ENCODE measurements at places on chromosomes 7 and 10.
A peak's percentile ranks its signal among the peaks of the same experiment; 100 is the strongest.

DNA sequence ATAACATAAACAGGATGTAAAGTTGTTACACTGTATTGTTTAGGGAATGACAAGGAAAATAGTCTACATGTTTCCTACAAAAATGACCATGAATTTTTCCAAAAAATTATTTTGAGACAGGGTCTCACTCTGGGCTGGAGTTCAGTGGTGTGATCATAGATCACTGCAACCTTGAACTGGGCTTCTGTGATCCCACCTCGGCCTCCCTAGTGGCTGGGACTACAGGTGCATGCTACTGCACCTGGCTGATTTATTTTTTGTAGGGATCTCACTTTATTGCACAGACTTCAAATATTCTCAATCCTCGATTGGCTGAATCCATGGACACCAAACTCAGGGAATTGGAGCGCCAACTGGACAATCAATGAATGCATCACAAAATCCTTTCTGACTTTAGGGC, 6.6 kb downstream of the CHCHD2 start:
- DNase-seq: no peak

DNA sequence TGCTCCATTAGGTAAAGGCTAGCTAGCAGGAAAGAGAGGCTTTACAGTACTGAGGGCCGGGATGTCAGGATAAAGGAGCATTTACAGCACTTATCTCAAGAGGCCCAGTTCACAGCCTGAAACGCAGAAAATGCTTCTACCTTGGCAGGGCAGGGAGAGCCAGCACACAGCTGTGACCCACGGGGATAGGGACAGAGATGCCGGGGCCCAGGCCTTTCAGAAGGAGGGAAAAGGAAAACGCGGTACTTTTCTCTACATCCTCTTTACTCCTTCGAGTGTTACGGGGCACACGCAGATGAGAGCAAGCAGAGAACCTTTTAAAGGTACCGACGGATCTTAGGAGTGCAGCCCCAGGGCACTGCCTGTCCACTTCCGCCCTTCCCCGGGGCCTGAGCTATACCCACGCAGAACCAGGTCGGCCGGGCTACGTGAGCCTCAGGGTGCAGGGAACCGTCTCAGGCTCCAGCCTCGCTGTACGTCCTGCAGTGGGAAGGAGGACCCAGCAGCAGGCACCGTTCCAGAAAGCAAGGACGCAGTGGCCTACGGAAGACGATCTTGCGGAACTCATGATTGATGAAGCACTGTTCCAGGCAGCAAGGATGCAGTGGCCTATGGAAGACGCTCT, 232.3 kb downstream of the ELFN1 start:
- DNase-seq: no peak

GRCh38 chr7:30134611-30135300, at the start of gene MTURN:
Gene MTURN (plus strand): TSS chr7:30134986. CDS start chr7:30135137, 151 bp downstream.
- peak; percentile 69 for DNase-seq

- no peak for DNase-seq
These were observed 27.7 kb downstream of the CUBN start for GRCh38 chr10:17101910-17102266.

- DNase-seq: no peak
These were observed 29.8 kb downstream of the HSPA12A start for GRCh38 chr10:116712519-116712918.

GRCh38 chr7:23016345-23017253, 2.7 kb upstream of the HYCC1 start:
- DNase-seq: no peak

- DNase-seq: no peak
These were observed 16.6 kb downstream of the BAG3 start for GRCh38 chr10:119667562-119668328.

- no peak for DNase-seq
These were observed 15.2 kb downstream of the SRI start for GRCh38 chr7:88204525-88205110.

GRCh38 chr7:31370609-31371008, 30.1 kb upstream of the NEUROD6 start:
- DNase-seq: no peak

GRCh38 chr7:157905651-157906461, 569.1 kb downstream of the DNAJB6 start:
- DNase-seq: no peak

GRCh38 chr7:100087055-100087750, 1.6 kb upstream of the COPS6 start:
- no peak for DNase-seq

GRCh38 chr7:39811161-39811614, 138.9 kb upstream of the CDK13 start:
- no peak for DNase-seq

GRCh38 chr10:34764472-34764946, 50.6 kb downstream of the PARD3 start:
- no peak for DNase-seq

DNA sequence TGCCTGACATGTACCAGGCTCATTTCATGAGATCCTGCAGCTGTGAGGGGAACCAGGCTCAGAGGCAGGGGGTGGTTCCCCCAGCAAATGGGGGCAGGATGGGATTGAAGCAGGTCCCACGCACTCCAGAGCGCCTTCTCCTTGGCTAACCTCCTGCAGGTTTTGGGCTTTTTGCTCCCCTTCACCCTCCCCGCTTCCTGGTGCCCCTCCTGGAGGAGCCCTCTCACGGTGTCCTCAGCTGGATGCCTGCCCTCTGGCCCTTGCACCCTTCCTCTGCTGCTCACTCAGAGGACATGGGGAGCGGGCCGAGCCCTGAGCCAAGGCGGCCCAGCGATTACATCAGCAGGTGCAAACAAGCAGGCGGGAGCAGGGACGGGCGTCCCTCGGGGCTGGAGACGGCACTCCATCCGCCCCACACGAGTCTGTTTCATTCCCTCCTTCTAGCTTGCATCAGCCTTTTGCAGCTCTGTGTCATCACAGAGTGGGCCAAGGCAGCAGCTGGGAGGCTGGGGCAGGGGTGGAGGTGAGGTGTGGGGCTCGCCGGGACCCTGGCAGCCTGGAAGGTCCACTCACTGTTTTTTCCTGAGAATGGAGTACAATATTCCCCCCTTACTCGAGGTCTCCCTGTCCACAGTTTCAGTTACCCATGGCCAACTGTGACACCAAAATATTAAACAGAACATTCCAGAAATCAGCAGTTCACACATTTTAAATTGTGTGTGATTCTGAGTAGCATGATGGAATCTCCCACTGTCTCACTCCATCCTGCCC, 52.7 kb upstream of the SLC29A3 start:
- DNase-seq: no peak

DNA sequence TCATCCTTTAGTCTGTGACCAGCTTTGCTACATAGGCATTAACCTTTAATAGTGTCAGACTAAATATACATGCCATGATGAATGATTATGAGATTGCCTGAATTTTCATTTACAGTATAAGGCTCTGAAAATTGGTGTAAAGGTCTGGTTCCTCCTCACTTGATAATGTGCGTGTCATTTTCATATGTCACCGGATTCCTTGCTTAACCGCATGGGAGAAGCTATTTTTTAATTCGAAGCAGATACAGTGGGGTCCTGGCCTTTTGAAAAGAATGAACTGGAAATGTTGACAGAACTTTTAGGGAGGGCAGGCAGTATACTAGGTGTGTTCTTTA, 192.4 kb upstream of the SH2B2 start:
- no peak for DNase-seq

DNA sequence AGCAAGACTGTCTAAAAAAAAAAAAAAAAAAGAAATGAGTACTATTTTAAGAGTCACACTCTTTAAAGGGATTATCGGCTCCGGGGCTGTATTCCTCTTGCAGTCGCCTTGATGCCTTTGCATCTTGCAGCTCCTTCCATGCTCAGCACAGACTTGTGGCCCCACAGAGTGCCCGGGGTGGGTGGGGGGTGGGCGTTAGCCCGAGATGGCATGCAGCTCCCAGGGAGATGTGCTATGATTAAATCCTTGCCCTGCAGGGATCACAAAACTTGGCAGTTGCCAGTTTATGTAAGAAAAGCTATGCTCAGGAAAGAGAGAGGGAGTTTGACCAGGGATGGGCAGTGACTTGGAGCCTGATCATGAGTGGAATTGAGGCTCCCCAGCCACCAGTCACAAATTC, 81.9 kb downstream of the CCDC3 start:
- DNase-seq: no peak

DNA sequence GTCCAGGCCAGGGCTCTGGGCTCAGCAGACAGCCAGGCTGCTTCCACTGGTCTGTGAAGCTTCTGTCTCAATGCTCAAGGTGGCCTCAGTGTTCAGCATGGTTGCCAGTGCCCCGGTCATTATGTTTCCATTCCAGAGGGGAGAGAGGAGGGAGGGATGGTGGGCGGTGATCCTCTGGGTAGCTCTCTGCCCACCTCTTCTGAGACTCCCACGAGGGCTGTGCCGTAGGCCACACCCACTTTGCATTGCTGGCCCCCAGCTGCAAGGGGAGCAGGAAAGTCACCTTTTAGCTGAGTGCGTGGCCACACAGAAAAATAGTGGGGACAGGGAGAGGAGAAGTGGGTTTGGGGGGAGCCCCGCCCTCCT, 42.5 kb downstream of the FOXK1 start:
- no peak for DNase-seq

DNA sequence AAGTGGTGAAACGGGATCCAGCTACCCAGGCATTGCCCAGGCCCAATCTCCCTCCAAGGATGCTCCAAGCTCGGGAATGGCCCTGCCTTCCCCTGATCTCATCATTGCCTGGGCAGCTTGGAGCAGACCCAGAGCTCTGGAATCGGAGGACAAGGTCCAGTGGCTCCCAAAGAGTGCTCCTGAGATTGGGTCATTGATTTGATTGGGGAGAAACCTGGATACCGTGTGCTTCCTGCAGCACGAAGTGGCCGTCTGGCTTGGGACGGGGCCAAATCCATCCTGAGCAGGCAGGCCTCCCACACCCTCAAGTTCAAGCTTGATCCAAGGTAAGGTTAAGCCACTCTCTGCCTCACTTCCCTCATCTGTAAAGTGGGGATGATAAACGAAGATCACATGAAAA, 69.9 kb downstream of the OAT start:
- no peak for DNase-seq

GRCh38 chr10:26697922-26698608, 564 bp downstream of the PDSS1 start:
- no peak for DNase-seq

DNA sequence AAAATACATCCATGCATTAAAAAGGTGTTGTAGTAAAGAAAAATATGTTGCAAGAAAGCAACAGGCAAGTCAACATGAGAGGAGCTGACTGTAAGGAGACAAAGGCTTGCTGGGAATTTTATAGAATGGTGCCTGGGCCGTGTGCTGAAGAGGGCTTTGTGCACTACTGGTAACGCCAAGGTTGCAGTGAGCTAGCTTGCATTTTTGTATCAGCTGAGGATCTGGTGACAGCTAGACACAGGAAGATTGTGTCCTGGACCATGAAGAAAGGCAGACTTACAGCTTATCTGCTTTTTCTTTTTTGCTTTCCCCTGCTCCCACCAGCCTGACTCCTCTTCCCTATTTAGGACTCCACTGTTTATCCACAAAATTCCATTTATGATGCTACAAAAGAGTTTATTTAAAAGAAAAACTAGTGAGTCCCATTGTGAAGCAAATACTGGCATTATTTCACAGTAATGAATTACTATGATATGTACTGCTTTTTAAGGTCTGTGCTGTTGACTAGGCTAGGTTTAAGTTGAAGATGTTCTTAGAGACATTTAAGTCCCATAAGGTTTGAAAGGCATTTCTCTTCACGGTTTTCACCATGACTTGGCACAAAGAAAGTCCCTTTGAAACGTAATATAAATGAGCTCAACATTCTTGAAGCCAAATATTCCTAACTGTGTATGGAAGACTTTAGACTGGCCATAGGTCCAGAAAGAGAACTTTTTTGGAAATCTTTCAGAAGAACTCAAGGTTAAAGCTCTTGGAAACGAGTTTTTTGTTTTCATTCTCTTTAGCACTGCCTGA, 88.6 kb downstream of the SEC23IP start:
- no peak for DNase-seq

DNA sequence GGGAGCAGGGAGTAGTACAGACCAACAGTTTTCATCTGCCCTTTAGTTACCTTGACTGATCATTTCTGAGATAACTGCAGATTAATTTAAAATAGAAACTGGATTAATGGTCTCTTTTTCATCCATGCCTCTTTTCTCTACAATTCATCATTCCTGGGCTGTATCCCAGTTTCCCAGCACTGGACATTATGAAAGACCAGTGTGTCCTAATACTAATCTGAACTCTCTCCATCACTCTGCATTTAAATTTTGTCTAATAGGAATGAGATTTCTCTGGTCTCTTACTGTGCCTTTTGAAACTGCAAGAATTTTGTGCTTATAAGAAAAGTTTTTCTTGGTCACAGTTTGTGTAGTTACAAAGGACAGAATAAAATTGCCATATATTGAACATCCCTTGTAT, 12.7 kb downstream of the PLEKHA8 start:
- no peak for DNase-seq

GRCh38 chr10:58568428-58568935, 55.8 kb downstream of the BICC1 start:
- DNase-seq: no peak

GRCh38 chr10:126909147-126909546, 3.9 kb downstream of the DOCK1 start:
- DNase-seq: no peak

- no peak for DNase-seq
These were observed 265.5 kb downstream of the KCNMA1 start for GRCh38 chr10:77371848-77372799.

- no peak for DNase-seq
These were observed 791.7 kb downstream of the REEP3 start for GRCh38 chr10:64312876-64313275.

GRCh38 chr7:158102897-158103296, 484.7 kb downstream of the PTPRN2 start:
- no peak for DNase-seq

GRCh38 chr10:33265621-33266020, 68.8 kb downstream of the NRP1 start:
- DNase-seq: no peak

DNA sequence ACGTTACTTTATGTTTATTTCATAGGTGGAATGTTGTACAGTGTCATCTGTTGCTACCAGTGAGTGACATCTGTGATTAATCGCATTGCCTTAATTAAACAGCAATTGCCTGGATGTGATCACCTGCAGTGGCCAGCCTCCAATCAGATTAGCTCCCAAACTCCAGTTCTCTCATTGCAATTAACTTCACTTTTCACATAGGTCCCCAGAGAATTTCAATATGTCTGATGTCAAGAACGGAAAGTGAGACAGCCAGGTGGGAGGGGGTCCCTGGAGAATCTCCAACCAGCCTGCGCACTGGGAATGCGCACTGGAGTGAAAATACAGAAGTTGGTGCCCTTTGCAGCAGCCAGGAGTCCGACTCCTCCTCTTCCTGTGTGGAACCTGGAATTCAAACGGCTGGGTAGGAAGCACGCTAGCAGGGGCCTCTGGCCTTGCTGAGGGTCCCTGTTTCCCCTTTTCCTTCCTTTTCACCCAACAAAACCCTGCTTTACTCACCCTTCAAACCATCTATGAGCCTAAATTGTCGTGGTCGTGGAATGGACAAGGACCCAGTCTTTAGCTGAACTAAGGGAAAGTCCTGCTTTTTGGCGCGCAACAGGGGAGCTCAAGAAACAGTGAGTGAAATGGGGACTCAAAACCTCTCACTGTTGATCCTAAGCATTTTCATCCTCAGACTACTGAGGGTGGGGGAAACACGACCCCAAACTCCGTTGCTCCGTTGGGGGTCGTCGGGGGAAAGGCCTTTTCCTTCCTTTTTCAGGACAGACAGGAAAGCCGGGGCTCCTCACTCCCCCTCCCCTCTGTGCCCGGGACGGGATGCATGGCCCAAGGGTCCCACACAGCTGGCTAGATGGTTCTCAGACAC, 1355.5 kb upstream of the LRRTM3 start:
- DNase-seq: no peak

- DNase-seq: no peak
These were observed 54.3 kb downstream of the INSYN2A start for GRCh38 chr10:127142136-127142535.
